T-helper 1 cell (primary cell): ENCODE measurements at places on chromosomes 12 and 14.
A peak's percentile ranks its signal among the peaks of the same experiment; 100 is the strongest.

- DNase-seq, result no peak
These were observed 192.8 kb upstream of the RGS6 start for GRCh38 chr14:71739273-71739990.

DNA sequence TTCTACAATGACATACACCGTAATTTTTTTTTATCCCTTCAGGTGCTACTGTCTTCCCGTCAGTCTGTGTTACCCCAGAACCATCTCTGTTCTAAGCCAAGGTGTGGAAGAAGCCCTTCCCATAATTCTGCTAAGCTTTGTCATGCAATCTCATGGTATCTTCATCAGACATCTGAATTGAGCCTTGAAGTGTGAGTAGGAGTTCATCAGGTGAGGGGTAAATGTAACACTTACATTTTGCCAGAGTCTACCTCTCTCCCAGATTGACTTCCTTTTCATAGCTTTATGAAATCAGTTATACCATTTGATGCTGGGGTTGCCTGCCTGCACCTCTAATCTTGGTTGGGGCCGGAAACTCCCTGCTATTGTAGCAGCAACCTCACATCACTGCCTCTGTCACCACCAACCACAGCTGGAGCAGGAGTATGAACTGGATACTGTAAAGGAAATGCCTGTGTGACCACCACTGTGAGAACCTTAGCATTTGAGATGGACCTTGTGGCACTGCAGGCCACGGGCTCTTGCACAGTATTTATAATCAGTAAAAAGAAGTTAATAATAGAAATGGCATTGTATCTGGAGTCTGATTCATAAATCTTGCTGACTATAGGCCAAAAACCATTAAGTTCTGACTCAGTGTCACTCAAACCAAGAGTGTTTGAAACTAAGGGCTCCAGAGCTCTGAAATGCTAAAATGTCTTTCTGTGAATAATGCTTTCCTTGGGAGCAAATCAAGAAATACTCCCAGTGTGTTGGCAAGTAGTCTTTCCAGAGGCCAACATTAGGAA, 58.7 kb upstream of the STK38L start:
- no peak for DNase-seq

DNA sequence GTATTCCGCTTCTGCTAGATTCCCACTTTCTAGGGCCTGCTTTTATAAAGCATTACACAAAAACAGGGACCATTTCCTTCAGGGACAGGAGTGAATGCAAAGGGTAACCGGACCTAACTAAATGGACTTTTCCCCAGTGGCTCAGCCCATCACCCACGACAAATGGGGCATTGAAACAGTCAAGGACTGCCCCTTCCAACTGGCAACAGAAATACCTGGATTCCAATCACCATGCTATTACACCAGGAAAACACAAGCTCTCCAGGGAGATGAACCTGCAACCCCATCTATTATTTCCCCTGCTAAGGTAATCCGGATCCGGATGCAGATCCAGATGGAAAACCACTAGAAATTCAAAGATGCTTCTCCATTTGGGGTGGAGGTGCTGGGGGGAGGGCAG, 1.0 kb downstream of the MPHOSPH9 start:
- DNase-seq, result no peak

- no peak for DNase-seq
These were observed 96.5 kb downstream of the UNC79 start for GRCh38 chr14:93527203-93527607.

DNA sequence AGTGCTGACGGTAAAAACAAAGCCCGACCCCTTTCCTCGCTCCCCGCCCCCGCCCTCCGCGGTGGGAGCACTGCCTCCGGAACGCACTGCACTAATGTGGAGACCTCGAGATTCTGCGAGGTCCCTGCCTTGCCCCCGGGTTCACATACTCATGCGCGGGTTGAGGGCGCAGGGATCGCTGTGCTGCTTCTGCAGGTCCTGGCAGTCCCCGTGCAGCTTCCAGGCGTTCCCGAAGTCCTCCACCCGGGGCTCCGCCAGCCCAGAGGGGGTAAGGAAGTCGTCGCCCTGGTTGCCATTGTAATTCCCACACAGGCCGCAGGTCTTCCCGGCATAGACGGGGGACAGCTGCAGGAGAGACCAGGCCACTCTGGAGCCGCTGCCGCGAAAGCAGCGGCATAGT, 66.8 kb downstream of the VWF start:
- no peak for DNase-seq

GRCh38 chr12:18343708-18344107, 82.4 kb downstream of the PIK3C2G start:
- no peak for DNase-seq

DNA sequence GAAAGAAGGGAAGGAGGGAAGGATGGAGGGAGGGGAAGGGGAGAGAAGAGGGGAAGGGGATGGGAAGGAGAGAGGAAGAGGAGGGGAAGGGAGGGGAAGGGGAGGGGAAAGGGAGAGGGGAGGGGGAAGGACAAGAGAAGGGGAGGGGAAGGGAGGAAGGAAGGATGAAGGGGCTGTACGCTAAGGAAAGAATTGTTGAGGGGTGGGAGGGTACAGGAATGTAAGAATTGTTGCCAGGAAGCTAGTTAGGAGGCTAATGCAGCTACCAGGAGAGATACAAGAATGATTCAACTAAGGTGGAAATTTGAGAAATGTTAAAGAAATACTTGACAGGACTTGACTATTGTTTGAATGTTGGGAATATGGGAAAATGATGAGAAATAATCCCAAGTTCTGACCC, 261.2 kb downstream of the DPF3 start:
- DNase-seq, result no peak

DNA sequence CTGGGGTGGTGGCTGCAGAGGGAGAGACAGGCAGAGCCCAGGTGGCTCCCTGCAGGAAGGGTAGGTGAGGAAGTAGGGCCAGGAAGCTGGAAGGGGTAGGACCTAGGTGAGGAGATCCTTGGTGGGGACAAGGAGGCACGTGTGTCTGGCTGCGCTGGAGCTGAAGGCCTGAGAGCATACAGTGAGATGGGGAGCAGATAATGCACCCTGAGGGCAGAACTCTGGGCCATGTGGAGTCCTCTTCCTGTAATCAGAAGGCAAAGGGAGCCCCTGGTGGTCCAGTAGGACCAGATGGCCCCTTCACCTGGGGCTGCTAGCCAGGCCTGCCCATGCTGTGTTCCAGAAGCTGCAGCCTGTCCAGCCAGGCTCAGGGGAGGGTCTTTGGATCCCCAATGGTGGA, 15.3 kb upstream of the KRT80 start:
- no peak for DNase-seq

- DNase-seq, result no peak
These were observed 86.9 kb upstream of the MON2 start for GRCh38 chr12:62379723-62380045.

DNA sequence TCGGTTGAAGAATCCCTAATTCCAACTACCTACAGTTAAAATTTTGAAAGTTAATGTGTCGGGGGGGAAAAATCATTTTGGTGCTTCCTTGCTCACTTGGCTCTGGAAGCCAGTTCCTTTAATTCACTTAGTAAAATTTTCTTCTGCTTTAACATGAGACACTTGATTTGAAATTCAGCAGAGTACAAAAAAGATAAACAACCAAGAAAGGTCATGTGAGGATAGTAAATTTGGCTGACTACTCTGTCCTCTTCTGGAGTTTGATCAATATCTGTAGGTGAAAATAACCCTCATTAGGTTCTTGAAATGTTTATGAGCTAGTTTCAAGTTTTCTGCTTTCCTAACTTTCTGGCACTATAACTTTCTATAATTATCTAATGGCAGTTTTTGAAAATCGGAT, 43.4 kb downstream of the KCNJ8 start:
- no peak for DNase-seq

DNA sequence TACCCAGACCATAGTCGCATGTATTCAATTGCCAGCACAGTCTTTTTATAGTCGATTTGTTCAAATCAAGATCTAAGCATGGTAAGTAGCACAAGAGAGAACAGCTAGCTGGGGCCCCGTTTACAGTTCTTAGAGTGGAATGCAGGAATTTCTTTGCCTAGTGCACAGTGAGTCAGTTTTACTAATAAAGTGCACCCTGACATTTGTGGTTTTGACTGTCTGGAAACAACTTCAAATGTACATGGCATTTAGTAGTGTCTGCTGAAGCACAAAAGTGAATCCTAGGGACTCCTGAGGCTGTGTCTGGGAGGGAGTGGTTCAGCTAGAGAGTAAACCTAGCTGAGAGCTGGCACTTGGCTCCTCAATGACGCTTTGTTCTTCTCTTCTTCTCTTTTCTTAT, 64.9 kb downstream of the TMX1 start:
- DNase-seq, result no peak

- no peak for DNase-seq
These were observed 32.7 kb downstream of the GPHB5 start for GRCh38 chr14:63286071-63286470.

DNA sequence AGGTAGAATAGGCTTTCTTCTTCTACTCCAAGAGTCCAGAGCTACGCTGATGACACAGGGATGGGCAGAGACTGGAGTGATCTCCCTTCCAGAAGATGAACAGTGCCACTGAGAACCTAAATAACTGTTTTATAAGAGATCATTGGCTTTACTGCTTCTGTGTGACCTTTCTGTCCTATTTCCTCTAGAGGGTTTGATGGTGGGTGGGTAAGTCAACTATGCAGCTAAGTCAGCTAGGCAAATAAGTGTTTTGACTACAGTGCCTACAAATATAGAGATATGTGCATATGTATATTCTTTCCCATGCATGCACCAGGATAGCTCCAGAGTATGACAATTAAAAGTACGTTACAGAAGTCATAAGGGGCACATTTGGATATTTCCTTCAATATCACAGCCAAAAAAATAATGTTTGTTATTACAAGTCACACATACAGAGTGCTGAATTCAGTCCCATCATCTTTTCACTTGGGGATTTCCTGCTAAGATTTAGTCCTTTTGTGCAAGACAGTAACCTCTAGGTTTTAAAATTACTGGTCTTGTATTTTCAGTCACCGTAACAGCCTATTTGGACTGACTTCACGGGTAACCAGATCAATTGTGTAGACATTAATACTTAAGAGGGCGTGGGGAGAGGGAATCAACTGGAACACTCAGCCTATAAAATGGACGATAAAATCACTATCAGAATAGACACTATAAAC, 412.6 kb upstream of the SOX5 start:
- no peak for DNase-seq

DNA sequence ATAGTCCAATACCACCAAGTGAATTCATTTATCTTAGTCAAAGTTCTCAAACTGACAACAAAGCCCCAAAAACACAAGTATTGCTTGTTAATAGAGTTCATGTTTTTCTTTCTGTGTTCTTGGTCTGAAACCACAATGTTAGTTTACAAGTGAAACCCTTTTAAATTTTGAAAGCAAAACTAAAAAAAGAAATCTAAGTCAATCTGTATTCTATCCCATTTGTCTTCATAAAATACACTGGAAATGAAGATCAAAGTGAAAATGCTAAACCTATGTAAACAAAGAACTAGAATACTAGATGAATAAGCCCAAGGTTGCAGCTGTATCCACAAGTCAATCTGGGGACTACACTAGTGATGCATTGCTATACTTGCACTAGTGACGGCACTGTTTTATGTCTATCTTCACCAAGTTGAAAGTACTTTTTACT, 10.4 kb downstream of the MAP4K5 start:
- no peak for DNase-seq

DNA sequence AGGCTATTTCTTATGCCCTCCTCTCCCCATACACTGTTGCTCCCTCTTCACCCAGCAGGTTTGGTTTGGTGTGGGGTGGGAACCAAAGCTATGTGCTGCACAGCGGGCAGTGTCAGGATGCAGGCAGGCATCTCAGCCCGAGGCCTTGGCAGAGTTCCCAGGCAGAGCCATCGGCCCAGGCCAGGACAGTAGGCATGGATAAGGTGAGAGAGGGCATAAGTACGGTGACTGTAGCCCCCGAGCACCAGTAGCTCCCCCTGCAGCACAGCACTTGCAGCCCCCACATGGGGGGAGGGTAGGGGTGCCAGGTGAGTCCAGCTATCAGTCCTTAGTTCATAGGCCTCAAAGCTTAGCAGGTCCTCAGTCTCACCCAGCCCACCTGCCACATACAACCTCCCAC, 7.2 kb downstream of the KLHL33 start:
- no peak for DNase-seq

DNA sequence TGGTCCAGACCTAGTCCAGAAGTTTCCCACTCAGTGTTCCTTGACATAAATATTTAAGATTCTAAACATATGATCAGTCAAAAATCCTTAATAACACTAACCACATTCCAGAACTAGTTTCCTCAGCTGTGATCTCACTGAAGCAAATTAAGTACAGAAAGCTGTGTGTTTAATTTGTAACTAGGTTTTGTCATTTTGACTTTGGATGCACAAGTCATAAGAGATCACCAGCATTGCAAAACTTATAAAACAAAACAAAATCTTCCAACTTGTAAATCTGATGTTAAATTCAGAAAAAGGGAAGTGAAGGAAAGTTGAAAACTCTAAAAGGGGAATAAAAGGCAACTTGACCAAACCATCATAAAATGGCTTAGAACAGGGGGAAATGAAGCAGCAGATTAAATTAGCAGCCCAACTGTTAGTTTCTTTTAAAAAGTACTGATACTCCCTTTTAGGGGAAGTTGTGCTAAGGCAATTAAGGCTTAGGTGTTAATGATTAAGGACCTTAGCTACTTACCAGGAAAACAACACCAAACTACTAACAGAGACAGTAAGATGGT, 56.6 kb downstream of the SH2B3 start:
- DNase-seq, result no peak

DNA sequence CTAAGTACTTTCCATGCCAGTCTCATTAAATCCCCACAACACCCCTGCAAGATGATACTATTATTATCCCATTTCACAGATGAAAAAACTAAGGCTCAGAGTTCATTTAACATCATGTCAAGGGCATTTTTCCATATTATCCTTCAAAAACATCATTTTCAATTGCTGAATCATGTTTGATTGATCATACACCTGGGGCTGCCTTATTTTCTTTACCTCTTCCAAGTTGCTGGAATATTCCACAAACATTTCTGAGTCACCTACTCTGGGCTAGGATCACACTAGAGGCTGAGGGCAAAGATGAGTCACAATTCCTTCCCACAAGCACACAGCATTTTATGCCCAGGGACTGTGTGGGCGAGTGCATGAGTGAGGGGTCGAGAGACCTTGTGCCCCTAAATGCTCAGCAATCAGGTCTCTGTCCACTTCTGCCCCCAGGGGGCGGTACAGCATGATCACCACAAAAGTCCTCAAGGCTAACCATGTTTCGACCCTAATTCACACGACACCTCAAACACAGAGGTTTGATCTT, 14.1 kb upstream of the TMEM119 start:
- peak; percentile 35 for DNase-seq

DNA sequence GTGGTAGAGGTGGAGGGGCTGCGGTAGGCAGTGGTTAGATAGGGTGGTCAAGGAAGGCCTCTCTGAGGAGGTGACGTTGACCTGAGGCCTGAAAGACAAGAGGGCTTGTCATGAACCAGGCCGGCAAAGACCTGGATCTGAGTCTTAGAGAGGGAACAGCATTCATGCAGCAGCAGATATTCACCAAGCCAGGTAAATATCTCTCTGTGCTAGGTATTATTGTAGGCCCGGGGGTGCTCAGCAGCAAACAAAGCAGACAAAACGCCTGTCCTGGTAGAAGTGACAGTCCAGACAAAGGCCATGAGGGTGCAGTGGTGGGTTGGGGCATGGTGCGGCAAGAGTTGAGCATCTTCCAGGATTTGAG, 117.6 kb downstream of the PTPN11 start:
- DNase-seq, result no peak

GRCh38 chr12:98894412-98895085, 249.5 kb downstream of the APAF1 start:
- no peak for DNase-seq

- DNase-seq, result peak; percentile 17
These were observed 238.5 kb downstream of the GPHN start for GRCh38 chr14:66746316-66747006.
